SJSA1 (cell line): ENCODE measurements at places on chromosomes 7 and 10. TPM values are rescaled to one million over a fixed set of nuclear protein-coding genes. Genes with fewer than 3 reads are reported as not detected.

Gene PDGFA
- 21.3 and 24.8 TPM in 2 replicates for total RNA-seq

Gene NKX2-3
- 1.4 TPM in 1 of 2 replicates, not detected in the other for total RNA-seq

Gene MMP21
- not detected in 2 replicates for total RNA-seq

Gene TMEM140
- total RNA-seq = 1.1 and 2.2 TPM in 2 replicates

Gene ANKRD2
- 0.22 TPM in 1 of 2 replicates, not detected in the other for total RNA-seq

Gene FFAR4
- not detected in 2 replicates for total RNA-seq

Gene SPDYE18
- not detected in 2 replicates for total RNA-seq

Gene SKIDA1
- total RNA-seq = 0.72 and 1.7 TPM in 2 replicates

Gene SPDYE8
- 0.24 TPM in 1 of 2 replicates, not detected in the other for total RNA-seq

Gene GIMAP5
- total RNA-seq = not detected in 2 replicates

Gene SLC13A1
- total RNA-seq = 0.09 and 0.84 TPM in 2 replicates

- peak; percentile 94 for DNase-seq
Measured at GRCh38 chr7:36390199-36391090, 783 bp downstream of the ANLN start.

DNA sequence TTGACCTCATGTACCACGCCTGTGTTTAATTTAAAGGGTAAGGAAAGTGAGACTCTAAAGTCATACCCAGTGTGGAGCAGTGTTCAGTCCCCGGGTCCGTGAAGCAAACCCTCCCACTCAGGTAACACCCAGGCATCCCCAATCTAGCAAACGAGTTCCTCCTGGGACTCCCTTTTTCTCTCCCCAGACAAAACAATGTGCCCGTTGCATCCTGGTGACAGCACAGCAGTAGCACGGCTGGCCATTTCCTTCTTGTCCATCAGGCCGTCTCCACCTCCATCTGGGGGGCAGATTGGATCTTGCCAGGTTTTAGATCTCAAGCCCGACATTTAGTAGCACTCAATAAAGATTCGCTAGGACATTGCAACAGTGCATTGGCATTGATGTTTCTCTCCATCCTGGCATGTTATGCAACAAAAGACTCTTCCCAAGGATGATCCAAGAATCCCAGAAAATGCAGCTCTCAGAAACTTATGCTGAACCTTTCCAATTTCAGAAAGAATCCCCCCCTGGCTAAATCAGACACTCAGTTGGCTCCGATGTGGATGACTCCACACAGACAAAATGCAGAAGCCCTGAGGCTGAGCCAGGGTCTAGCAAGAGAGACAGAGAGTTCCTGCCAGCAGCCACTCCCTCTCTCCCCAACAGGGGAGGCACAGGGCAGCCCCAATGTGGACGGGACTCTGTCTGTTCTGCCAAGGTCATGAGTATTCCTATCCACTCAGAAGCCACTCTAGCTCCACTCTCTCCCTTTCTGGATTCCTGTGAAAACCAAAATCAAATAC lies 274.5 kb upstream of the MGMT start:
- no peak for DNase-seq

DNA sequence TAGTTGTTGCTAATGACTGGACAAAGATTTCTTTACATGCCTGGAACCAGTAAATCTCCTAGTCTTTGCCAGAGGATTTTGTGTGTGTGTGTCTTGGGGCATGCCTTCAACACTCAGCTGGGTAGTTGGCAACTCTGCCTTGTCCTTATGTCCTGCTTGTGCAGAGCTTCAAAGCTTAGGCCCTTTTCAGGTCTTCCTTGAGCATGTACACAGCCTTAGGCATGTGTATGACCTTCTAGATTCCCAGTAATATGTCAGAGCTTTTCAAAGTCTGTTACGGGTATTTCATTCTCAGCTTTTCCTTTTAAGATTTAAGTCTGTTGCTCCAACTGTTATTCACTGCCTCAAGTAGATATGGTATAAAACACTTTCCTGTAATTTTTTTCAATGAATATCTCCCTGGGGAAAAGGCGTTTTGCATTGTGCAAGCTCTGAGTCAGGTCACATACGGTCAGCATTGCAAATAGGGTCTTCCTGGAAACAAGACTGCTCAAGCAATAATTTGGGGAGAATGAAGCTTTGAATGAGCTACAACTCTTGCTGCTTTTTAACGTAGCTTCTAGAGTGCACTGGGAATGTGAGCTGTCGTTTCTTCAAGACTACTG lies 25.5 kb downstream of the SHOC2 start:
- no peak for DNase-seq

DNA sequence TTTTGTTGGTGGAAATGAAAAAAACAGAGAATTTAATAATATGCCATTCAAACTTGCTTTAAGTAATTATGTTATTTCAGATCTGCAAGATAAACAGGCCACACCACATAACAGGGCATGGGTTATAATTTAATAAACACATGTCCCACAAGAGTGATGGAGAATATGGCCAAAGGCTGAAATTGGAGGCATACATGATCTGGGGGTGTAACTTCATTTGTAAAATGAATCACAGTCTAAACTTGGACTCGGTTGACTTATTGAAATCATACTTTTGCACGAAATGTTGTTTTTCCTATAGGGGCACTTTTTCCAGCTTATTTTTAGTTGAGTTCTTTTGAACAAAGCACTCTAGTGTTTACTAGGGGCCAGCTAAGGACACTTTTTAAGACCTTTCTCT lies 151.6 kb downstream of the TMEM26 start:
- no peak for DNase-seq

GRCh38 chr7:44565097-44565794 lies 8.5 kb downstream of the DDX56 start:
- peak; percentile 60 for DNase-seq

DNA sequence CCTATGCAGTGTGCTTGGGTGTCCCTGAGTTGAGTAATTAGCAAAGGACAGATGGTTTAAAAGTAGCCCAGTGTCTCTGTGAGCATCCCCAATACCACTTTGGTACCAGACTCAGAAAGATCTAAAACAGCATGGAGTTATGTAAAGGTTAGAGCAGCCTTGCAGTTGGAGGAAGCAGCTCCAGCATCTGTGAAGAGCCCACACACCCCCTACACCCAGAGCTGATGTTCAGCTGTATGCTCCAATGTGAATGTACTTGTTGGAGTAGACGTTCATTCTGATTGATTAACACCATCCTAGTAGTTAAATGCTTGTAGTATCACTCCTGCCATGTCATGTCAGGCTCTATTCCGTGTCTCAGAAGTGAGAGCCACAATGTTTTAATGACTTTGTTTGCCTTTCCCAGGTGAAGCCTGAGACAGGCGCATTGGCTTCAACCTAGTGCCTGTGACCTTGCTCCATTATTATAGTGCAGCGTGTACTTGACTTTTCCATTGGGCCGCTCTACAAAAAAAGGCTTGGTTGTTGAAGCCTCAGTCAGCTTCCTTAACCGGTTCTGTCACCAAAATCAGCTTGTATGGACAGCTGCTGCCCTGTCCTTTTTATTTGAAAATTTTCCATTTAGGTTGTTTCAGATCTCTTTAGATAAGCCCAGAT lies 154.2 kb downstream of the LCOR start:
- DNase-seq = no peak

DNA sequence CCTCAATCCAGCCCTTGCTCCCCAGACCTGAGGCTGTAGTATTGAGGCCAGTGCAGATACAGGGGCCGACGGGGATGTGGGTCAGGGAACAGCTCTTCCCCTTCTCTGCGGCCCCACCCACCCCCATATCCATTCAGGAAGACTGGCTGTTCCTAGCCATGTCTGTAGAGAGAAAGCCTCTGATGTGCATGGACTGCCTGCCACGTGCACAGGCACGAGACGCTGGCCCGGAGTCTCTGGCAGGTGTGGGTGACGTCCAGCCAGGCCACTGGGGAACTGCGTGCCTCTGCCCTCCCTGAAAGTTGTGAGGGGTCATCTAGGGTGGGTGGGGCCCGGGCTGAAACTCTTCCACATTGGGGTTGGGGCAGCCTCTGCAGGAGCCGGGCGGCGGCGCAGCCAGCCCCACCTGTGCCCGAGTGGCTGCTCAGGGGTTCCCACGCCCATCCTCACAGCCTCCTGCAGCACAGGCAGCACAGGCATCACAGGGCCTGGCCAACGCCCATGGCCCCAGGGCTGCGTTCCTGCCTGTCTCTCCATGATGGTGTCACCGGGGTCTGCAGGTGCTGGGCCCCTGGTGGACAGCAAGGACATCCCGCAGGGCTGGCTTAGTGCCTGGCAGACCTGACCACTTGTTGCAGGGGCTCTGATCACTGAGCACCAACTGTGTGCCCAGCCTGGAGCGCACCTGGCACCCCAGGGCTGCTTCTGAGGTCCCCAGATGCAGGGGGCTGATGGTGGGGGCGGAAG lies 27.5 kb downstream of the MICALL2 start:
- DNase-seq = no peak

- DNase-seq = no peak
Measured at GRCh38 chr7:30845426-30846135, 66.1 kb upstream of the AQP1 start.

- DNase-seq = no peak
Measured at GRCh38 chr7:110975486-110975885, 115.4 kb upstream of the LRRN3 start.

GRCh38 chr7:97026715-97027426 lies 2.2 kb upstream of the DLX5 start:
- DNase-seq = no peak

DNA sequence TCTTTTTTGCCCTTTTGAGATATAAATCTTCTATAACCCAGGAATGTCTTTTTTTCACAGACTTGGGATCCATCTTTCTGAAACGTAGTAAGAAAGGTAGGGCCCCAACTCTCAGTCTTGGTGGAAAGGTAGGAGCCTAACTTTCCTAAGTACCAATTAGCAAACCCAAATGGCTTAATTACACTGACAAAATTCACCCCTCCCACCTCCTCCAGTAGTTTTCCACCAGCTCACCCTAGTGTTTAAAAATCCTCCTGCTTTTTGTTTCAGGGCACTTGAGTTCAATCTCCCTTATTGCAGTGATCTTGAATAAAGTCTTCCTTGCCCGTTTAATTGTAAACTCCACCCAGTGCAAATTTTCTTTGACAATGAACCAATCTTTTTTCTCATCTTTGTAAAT lies 600.0 kb downstream of the PHTF2 start:
- no peak for DNase-seq

- DNase-seq = peak; percentile 87
Measured at GRCh38 chr10:17214971-17215781, 12.9 kb upstream of the VIM start.

DNA sequence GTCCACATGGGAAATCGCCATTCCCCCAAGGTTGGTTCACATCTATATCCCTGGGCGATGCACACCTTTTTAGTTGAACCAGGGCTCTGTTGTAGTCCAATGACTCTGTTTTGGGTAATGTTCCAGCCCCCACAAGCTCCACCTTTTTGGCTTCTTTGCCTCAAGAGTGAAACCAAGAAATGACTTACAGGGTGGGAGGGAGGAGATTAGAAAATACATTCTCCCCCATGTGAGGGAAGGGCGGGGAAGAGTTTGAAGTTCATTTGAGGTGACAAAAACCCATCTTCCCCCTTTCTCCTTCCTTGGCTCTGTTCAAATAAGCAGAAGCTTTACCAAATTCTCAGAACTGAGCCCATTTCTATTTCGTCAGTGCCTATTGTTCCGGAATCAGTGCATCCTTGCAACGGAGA lies 82.8 kb downstream of the GATA3 start:
- no peak for DNase-seq

- DNase-seq = no peak
Measured at GRCh38 chr7:132464740-132465139, 111.5 kb downstream of the PLXNA4 start.

- DNase-seq = peak; percentile 74
Measured at GRCh38 chr10:93893646-93894515, at the start of gene SLC35G1. TSS of gene SLC35G1 (plus strand) at chr10:93893978. CDS start at chr10:93894034, 56 bp downstream.

- DNase-seq = no peak
Measured at GRCh38 chr7:7705318-7705717, 13.1 kb downstream of the RPA3 start.

GRCh38 chr10:79266543-79267312 lies 80.5 kb upstream of the PPIF start:
- peak; percentile 90 for DNase-seq

GRCh38 chr7:66537380-66537779 lies 91.3 kb upstream of the KCTD7 start:
- DNase-seq = no peak

DNA sequence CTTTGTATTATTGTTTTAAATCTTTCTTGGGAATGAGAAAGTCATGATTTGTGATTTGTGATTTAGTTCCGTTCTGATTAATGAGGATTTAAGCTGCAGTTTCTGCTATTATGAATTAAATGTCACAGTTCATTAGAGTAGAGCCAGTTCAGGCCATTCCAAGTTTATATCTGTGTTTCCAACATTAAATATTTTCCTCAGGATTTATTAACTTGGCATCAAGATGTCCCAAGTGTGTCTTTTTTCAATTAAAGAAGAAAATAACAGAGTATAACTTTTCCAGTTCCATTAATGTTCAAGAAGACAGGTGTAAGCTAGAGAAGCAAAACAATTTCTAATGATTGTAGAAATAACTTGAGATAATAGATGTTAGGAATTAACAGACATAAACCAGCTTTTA lies 1183.2 kb upstream of the CELF2 start:
- DNase-seq = no peak

DNA sequence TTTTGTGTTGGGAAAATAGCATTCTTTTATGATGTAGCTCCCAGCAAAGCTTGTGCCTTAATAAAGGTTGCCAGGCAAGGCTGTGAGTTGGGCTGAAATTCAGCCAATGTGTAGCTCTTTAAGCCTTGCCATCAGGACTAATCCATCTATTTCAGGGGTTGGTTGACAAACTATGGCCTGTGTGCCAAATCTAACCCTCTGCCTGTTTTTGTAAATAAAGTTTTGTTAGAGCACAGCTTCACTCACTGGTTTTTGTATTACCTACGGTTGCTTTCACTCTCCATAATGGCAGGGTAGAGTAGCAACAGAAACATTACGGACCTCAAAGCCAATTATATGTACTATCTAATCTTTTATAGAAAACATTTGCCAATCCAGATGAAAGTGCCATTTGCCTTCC lies 638.1 kb upstream of the POT1 start:
- DNase-seq = no peak

GRCh38 chr10:14753441-14753840 lies 21.3 kb downstream of the FAM107B start:
- DNase-seq = no peak

GRCh38 chr7:11021468-11021867 lies 47.8 kb downstream of the PHF14 start:
- no peak for DNase-seq

GRCh38 chr7:18861514-18862118 lies 255.8 kb downstream of the TWIST1 start:
- no peak for DNase-seq

GRCh38 chr10:52020173-52020572 lies 293.9 kb upstream of the DKK1 start:
- no peak for DNase-seq

- no peak for DNase-seq
Measured at GRCh38 chr7:71636329-71636728, 504.4 kb downstream of the GALNT17 start.
